Activated T-helper 1 cell treated with Interleukin-2 at 50 U/mL for 16 hours (primary cell): ENCODE measurements at places on chromosomes 5 and 9.

DNA sequence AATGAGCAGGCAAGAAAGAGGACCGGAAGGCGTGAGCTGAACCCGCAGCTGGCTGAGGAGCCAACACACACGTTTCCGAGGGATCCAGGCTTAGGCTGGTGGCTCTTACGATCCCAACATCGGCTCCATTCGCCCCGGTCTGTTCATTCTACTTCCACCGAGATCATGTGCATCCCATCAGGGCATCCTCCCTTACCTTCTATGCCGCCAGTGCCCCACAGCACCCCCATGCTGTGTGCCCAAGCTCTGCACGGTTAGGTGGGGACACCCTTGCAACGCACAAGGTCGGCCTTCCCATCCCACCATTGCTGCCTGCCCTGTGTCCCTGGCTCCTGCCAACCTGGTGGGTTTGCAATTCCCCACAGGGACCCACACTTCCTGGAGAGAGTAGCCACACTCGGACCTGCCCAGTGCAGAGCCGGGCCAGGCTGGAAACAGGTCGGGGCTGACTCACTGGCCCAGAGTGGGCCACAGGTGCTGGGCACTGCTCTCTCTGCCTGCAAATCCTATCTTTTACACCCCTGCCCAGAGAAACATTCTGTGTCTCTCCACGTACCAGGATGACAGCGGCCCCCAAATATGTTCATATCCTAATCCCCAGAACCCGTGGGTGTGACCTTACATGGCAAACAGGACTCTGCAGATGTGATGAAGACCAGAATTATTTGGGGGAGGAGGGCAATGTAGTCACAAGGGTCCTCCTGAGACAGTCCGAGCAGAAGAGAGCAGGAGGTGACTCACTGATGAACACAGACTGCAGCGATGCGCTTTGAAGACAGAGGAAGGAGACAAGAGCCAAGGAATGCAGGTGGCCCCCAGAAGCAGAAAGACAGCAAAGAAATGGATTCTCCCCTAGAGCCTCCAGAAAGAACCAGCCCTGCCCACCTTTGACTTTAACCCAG is 182.2 kb downstream of the AUH start:
- no peak for DNase-seq

- DNase-seq: no peak
Measured at GRCh38 chr5:6722015-6722414, 8.8 kb downstream of the TENT4A start.

DNA sequence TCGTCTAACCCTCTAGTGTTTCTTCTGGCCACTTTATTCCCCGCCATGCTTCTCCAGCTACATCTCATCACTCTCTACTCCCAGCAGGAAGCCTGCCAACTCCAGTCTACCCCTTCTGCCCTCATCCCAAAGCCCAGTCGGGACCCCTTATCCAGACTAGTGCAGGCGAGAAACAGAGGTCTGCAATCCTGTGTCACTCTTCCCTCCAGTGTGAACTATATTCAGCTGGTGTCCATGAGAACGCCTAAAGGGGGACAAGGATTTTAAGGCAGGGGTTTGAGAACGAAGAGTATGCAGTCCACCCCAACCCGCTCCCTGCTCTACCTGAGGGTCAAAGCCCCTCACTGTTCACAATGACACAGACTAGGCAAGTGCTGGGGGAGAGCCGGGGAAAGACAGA is 41.7 kb upstream of the GABRP start:
- DNase-seq: no peak

DNA sequence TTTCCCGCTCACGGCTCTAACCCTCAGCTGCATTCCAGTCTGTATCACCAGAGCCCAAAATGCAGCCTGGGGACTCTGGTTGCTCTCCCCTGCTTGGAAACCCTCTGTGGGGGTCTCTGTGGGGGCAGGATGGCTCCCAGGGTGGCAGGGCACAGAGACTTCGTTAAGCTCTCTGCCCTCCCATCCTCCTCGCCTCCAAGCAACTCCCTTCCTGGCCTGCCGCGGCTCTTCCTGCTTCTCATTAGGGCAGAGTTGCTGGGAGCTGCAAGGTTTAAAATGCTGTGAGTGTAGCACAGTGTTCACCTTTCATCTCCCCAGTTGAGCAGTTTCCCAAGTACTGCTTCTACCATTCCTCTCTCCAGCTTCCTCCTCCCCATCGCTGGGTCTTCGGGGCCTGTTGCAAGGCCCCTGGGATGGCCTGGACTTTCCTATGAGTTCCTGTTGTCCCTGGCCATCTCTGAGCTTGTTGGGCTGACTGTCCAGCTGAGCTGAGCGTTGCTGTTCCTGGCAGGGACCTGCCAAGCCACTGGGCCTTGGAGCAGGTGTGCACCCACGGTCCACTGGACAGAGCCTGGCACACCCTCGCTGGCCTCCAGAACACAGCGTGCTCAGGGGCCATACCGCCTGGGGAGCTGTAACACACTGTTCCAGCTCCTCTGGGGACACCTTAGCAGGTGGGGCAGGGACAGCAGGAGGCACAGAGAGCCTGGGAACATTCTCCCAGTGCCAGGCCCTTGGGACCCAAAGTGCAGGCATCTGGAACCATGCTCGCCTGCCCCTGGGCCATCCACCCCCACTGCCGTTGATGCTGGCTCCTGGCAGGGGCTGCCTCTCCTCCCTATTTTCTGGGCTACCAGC is 188.4 kb downstream of the C9orf50 start:
- no peak for DNase-seq

DNA sequence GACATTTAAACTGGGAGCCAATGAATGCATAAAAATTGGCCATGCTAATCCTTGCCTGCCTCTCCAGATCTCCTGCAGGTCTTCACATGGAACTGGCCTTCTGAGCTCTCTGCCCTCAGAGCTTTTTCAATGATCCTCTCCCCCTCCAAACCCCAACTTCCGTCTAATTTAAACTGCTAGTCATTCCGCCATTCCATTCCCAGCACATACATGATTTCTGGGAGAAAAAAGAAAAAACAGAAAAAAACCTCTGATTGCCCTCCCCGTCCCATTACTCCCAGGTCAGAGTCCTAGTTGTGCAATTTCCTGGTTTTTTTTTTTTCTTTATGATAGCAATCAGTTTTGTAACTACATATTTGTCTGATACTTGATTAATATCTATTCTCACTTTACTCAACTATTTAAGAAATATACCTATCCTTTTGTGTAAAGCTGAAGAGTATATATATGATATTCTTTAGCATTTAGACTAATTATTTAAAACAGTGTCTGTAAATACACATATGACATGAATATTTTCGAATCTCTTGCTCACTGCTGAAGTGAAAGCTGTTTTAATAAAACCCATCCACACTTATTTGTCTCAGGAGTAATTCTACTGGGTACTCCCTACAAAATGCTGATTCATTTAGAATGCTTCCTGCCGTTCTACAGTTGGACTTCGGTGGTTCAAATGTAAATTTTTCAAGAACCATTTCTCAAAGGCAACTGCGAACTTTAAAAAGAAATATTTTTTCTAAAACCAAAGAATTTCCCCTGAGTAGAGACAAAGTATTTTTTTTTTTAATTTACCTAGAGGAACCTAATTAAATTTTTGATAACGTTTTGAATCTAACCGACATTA is 1.6 kb downstream of the HINT1 start:
- DNase-seq: no peak

DNA sequence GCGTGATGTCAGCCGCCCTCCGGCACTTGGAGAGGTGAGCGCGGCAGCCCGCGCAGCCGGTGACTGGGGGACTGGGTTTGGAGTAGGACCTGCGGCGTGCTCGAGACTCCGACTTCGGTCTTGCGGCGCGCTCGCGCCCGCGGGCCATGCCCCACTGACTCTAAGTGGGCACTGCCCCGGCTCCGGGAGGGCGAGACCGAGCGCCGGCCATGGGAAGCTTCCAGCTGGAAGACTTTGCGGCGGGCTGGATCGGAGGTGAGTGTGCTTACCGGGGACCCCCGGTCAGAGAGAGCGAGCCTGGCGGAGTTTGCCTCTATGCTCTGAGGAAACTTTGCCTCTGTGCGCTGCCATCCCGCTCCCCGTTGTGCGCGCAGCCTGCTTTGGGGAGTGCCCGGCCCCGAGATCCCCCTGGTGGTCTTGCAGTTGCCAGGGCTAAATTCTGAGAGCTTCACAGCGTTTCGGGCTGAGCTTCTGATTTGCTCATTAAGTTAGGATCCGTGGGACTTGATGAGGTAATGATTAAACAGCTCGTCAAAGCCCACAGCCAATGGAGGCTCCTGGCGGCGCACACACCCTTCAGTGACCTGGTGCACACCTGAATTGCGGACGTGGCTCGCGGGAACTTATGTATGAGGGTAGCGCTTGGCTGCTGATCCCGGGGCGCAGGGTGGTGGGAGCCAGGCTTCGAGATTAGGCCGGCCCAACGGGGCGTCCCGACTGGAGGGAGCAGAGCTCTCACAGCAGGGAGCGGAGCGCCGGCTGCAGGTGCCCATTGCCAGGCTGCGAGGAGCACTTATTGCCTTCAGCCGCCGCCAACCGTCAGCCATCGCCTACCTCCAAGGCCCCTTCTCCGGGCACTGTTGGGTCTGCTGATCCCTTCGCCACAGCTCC is at the start of gene SLC25A48:
Gene SLC25A48 (plus strand): TSS at position 25 of the 891 bp plus-strand sequence. CDS start 185 bp downstream, at position 210.
- no peak for DNase-seq

DNA sequence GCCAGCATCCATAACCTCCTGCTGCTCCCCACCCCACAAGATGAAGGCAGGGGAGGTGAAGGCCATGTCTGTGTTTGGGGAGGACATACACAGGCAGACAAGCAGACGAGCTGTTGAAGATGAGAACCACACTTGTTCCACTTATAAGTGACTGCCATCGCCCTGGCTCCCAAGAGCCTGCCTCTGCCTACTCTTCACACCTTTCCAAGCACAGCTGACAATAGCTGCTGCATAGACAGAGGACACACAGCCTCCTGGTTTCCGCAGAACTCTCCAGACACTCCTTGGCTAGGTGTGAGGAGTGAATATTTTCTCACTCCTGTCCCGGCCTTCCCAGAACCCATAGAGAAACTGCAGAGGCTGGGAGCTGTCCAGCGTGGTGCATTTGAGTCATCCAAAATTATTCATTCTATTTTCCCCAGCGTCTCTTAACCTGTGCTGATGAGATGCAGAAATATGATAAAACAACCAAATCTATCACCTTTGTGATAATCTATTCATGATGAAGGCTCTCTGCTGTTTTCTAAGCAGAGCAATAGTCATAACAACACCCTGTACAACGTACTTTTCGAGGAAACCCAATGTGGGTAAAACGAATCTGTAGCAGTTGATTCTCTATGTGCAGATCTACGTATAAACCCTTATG is 24.7 kb downstream of the KLF9 start:
- DNase-seq: no peak

GRCh38 chr5:22643356-22643755 is 209.8 kb downstream of the CDH12 start:
- DNase-seq: no peak

DNA sequence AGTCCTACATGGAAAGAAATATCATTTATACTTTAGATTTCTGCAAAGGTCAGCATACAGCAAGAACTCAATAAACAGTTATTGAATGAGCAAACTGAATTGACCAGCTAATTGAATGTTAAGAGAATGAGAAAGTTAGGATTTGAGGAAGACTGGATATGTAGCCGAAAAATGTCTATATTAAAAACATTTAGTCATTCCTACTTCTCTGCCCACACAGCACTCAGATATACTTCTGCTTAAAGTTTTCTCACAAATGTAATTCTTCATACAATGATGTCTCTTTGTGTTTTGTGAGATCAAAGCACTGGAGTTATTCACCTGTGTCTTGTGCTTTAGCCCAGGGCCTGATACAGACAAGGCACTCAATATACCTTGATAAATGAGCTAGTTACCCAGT is 188.6 kb downstream of the PARP8 start:
- no peak for DNase-seq
